ENCODE measurements at places on chromosomes 7 and 10.
A peak's percentile ranks its signal among the peaks of the same experiment; 100 is the strongest.

GRCh38 chr10:80100861-80101695 lies 22.6 kb downstream of the TMEM254 start:
- no peak for DNase-seq

- DNase-seq: no peak
These were observed 905.2 kb upstream of the ZNF722 start for GRCh38 chr7:63093481-63093880.

DNA sequence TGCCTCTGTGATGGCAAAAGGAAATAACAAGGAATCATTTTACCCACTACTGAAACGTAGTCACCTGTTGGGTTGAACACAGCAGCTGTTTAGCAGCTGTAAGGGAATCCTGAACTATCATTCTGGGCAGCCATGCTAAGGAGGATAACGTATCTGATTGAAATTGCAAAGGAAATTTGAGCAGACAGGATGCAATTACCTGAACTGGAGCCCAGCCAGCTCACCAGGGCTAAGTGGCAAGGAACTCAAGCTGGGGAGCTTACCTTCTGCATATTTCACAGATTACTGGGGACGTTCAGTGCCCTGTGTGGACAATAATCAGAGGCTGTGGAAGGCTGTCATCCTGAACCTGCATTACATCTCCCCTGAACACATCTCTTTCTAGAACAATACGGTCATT lies 650.5 kb downstream of the SORCS3 start:
- DNase-seq: no peak

DNA sequence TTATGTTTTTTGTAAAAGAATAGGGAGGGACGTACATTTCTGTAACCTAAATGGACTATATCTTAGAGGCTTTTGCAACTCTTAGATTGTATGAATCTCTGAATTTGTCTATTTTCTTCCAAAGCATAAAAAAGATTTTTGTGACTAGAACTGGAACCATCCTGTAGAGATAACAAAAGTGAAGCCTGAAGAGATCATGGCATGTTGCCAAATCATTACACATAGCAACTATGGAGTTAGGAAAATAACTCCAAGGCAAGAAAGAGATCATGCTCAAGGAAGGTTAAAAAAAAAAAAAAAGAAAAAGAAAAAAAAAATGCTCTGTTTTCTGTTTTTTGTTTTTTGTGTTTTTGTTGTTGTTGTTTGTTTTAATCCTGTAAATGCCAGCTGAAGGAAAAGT lies 567.7 kb upstream of the ZWINT start:
- no peak for DNase-seq

- peak; percentile 72 for DNase-seq
These were observed 266.9 kb downstream of the TNS3 start for GRCh38 chr7:47314728-47315607.

DNA sequence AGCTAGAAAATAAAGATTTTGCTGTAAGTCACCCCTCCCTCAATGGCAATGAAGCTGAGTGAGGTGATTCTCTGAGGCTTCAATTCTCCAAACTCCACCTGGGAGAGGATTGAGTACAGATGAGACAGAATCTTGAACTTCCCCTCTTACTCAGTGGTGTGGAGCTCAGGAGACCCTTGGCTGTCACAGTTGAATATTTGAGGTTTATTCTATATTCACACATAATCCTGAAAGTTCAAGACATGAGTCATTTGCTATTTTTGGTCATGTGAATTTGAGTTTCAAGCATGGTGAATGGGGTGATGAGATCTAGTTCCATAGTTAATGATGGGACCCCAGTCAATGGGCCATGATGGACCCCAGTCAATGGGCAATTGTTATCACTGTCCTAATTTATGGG lies 13.9 kb upstream of the TECTB start:
- no peak for DNase-seq

- DNase-seq: no peak
These were observed 22.5 kb upstream of the CHRM2 start for GRCh38 chr7:136845899-136846465.

- DNase-seq: no peak
These were observed 955.7 kb downstream of the SORCS3 start for GRCh38 chr10:105596749-105597148.

- no peak for DNase-seq
These were observed 115.5 kb downstream of the FOXP2 start for GRCh38 chr7:114530057-114530611.

DNA sequence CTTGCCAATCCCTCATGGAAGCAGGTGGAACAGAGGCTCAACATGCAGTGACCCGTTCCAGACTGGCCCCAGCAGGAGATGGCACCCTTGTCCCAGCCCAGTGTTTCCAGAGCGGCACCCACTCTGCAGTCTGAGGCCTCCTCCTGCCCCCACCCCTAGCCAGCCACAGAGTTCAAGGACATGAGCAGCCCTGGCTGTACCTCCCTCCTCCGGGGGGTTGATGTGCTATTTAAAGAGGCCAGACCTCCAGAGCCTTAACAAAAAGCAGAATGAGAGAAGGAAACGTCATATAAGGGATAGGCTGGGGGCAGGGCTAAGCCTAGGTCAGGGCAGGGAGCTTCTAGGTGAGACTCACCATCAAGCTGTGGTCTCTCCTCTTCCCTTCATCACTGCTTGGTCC lies 115.7 kb upstream of the NANOS1 start:
- DNase-seq: no peak

DNA sequence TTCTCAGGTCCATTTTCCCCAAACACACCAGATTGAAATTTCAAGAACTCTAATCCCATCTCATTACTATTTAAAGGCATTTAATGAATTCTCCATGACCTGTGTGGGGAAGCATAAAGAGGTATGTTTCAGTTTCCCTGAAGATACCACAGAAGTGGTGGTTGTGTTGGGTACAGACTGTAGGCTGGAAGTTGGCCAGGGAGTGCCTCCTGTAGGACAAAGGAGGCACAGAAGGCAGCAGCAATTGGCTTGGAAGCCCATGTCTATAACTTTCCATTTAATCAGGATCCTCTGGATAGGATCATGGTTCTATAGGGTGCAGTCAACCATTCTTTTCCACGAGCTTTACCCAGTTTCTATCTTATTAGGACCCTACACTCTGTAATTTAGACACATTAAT lies 8.6 kb upstream of the BET1 start:
- no peak for DNase-seq

DNA sequence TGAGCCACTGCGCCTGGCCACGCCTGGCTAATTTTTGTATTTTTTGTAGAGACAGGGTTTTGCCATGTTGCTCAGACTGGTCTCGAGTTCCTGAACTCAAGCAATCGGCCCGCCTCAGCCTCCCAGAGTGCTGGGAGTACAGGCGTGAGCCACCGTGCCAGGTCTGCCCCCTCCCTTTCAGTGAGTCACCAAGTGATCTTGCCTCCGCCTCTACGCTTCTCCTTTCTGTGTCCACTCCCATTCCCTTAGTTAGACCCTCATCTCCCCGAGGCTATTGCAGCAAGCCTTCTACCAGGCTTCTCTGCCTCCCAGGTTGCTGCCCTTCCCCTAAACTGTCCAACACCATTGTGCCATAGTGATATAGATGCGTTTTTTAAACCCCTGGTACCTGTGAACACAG lies 32.9 kb downstream of the CDC123 start:
- no peak for DNase-seq

Measured in right forelimb (tissue), 1 donor.